ENCODE measurements at places on chromosomes 5 and 9.
A peak's percentile ranks its signal among the peaks of the same experiment; 100 is the strongest.

DNA sequence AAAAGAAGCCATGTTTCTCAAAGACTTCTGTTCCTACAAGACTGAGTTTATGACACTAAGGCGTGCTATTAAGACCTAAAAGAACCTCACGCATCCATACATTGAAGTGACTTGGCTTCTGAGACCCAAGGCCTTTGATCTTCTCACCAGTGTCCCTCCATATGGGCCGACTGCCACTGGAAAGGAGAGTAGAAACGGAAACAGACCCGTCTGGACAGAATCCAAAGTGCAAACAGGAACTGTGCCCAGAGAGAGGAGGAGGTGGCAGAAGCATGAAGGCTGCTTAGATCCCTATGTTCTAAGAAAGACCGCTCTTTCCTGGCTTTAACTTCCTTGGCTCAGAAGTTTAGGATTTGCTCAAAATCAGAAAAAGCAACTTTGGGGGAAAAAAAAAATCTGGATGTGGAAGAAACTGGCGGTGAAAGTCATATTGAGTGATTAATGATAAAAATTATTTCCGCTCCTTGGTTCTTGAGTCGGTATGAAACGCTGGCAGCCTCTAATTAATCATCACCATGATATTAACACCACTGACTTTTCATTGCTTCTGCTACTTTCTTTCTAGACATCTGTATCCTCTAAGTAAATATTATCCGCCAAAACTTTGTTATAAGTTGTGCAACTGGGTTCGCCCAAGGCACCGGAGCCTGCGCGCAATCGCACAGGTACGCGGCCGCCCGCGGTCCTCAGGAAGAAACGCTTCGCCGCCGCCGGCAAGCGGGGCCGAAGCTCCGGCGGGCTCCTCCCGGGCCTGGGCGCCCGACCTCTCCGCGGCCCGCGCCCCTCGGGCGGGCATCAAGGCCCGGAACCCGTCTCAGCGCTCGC is 726 bp downstream of the DAP start:
- DNase-seq, result no peak

GRCh38 chr9:133581513-133582343 is 27.5 kb downstream of the FAM163B start:
- DNase-seq, result no peak

GRCh38 chr5:155082401-155082800 is 68.8 kb downstream of the KIF4B start:
- DNase-seq, result no peak

GRCh38 chr5:31748458-31749172 is 109.7 kb downstream of the PDZD2 start:
- no peak for DNase-seq

- no peak for DNase-seq
Measured at GRCh38 chr9:34233672-34234071, 54.8 kb downstream of the UBAP1 start.

DNA sequence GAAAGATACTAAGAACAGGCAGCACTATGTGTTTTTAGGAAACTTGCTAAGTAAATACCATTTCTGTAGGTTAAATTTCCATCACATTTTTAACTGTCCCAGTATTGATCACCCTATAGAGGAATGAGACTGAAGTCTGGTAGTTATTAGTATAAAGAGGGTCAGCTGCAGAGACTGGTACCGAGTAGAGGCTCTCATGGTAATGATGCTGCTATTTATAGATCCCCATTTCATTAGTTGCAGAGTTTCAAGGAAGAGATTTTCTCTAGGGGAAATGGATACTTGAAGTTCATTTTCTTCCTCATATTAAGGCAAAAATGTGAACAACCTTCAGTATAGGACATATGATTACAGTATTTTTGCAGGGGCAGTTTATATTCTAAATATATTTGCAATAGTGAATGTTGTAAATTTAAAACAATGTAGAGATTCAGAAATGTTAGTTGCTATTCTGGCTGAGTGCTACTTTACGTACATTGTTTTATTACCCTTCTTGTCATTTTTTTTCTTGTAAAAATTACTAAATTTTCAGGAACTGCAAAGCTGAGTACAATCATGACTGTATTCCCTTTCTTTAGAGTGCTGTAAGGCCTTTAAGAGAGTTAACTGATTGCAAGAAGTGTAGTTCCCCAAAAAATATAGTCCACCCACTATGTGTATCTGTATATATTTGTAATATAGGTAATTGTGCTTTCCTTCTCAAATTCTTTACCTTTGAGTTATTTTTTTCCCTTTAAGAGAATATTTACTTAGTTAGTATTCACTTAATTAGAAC is 14.7 kb downstream of the PBX3 start:
- DNase-seq, result no peak

GRCh38 chr5:146620669-146621051 is 104.7 kb upstream of the GPR151 start:
- no peak for DNase-seq

- no peak for DNase-seq
Measured at GRCh38 chr9:99509065-99509745, 287.1 kb downstream of the SEC61B start.

GRCh38 chr9:134690301-134690751 is 48.7 kb downstream of the COL5A1 start:
- DNase-seq, result no peak

GRCh38 chr5:36985387-36985786 is 108.8 kb downstream of the NIPBL start:
- DNase-seq, result no peak

DNA sequence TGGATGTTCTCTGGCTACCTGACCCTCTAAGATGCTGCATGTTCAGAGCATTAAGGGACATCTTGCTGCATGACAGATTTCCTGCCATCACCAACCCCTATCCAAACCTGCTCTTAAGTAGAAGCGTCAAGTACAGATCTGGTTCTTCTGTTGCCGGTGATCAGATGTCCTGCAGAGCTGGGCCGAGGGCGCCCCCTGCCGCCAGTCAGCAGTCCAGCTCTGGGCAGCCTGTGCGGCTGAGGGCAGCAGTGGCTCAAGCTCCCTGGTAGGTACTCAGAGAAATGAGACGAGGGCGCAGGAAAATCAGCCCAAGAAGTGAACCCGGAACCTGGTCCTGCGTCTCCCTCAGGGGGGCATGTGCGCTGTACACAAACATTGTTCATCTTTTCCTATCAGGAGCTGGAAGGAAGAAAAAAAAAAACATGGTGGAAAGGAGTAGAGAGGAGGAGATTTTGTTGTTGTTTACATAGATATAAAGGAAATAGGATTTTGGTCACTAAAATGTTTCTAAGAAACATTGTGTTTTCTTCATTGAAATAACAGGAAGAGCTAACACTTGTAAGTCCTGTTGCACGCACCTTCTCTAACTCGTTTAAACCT is 95.8 kb downstream of the CFAP90 start:
- DNase-seq, result peak; percentile 7

GRCh38 chr5:142080248-142080647 is 28.3 kb upstream of the NDFIP1 start:
- no peak for DNase-seq

GRCh38 chr5:111453295-111453694 is 59.0 kb downstream of the STARD4 start:
- no peak for DNase-seq

GRCh38 chr9:1708219-1708618 is 306.9 kb upstream of the SMARCA2 start:
- no peak for DNase-seq
